ENCODE measurements at places on chromosomes 11 and 22.

GRCh38 chr22:25758316-25758715, 16.3 kb downstream of the MYO18B start:
- no peak for DNase-seq

GRCh38 chr22:43392385-43392989, 19.3 kb upstream of the MPPED1 start:
- DNase-seq: no peak

- no peak for DNase-seq
Observed at GRCh38 chr11:1826552-1827094, 8.2 kb upstream of the SYT8 start.

- no peak for DNase-seq
Observed at GRCh38 chr11:18703001-18703763, 4.6 kb downstream of the TMEM86A start.

DNA sequence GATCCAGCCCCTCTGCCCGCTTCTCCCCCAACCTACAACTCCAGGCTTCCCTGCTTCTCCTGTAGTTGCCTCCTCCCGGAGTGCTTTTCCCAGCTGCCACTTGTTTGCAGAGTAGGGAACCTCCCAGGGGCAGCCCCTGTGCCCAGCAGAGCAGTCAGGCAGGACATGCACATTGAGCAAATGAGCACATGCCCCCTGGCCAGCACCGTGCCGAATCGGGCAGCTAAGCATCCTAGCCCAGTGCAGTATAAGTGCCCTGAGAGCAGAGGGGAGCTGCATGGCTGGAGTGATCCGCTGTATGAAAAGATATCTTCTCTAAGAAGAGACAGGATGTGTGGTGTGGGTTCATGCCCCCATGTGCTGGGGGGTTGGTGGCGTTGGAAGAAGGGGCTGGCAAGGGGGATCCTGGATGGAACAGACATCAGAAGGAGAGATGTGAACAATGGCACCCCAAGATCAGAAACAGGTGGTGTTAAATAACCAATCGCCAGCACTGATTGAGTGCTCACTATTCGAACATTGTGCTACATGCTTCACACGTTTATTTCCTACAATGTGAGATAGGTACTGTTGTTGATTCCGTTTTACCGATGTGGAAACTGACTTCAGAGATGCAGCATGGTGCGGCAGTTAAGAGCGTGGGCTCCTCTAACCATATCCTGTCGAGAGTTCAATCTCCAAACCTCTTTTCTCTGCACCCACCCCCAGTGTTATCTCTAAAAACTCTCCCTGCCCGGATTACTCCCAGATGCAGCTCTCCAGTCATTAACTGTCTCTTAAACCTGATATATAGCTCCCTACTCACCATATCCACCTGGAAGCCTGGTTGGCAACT, 1.2 kb downstream of the AIP start:
- no peak for DNase-seq

GRCh38 chr11:73317373-73317772, 9.3 kb downstream of the ARHGEF17 start:
- DNase-seq: no peak

- no peak for DNase-seq
Observed at GRCh38 chr11:76543006-76543703, 98.3 kb downstream of the EMSY start.

- DNase-seq: no peak
Observed at GRCh38 chr11:80586464-80586863, 1145.6 kb upstream of the TENM4 start.

GRCh38 chr11:4464216-4465159, 15.4 kb downstream of the OR52K2 start:
- DNase-seq: no peak

GRCh38 chr11:11710556-11710955, 88.8 kb upstream of the GALNT18 start:
- no peak for DNase-seq

DNA sequence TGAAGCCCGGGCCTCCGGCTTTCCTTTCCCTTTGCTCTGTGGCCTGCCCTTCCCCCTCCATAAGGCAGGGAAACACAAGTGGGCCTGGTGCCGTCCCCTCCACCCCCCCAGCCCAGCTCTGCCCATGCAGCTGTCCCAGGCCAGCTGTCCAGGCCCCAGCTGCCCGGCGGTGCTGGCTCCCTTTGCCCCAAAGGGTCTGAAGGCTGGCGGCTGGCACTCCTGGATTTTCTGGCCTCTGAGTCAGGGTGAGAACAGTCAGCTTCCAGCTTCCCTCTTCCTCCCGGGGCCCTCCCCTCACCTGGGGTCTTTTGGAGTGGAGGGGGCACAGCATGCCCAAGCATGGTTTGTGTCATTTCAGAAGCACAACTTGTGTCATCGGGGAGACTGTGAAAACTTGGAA, 27.8 kb downstream of the CD82 start:
- no peak for DNase-seq

DNA sequence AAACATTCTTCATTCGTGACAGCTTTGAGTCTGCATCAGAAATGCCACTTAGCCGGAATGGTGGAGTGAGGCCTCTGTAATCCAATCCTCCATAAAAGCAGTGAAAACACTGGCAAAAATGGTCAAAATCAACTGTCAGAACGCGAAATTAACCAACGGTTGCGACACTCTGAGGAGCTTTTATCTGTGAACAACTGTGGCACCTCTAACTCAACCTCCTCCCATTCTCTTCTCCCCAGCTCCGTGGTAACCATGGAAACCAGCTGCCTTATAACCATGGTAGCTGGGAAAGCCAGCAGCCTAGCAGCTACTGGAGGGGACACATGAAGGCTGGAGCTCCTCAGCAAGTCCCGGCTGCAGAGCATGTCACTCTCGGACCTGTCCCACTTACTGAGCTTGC, 20.3 kb downstream of the AP2A2 start:
- no peak for DNase-seq

DNA sequence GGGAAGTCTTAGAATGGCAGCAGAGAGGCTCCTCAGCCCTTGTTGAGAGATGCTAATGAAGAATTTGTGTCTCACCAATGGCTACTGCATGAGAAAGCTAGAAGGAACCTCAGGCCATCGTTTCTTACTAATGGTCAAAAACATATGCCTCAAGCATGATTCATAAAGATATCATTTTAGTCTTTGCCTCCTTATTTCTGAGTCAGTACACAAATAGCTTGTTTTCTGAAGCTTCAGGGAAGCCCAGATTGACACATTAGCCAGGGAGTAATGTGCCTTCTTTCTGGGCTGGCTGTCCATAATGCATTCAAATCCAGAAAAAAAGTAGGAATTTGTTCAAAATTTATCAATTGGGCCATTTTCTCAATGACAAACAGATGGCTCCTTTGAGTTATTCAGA, 169.4 kb upstream of the ZBED5 start:
- DNase-seq: no peak

GRCh38 chr22:37752189-37753087, 55.3 kb upstream of the GCAT start:
- DNase-seq: no peak

DNA sequence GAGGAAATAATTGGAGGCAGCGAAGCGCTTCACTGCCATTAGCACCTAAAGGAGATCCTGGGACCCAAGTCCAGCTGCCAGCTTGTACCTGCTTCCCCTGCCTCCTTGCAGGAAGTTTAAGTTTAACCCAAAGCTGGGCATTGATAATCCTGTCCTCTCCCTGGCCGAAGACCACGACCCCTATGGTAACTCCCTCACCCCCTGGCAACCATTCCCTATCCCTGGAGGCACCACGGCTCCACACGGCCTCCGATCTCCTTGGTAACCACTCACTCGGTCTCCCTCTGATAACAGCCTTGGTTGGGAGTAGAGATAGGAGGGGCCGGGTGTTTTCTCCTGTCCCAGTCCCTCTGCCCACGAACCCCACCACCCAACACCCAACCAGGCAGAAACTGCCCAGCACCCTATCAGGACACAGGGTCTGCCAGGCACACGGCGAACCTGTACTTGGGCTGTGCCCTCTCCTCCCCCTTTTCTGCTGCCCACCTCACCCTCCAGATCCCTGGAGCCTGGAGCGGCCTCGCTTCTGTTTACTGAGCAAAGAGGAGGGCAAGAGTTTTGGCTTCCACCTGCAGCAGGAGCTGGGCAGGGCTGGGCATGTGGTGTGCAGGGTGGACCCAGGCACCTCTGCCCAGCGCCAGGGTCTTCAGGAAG, 833 bp downstream of the NHERF4 start:
- no peak for DNase-seq

DNA sequence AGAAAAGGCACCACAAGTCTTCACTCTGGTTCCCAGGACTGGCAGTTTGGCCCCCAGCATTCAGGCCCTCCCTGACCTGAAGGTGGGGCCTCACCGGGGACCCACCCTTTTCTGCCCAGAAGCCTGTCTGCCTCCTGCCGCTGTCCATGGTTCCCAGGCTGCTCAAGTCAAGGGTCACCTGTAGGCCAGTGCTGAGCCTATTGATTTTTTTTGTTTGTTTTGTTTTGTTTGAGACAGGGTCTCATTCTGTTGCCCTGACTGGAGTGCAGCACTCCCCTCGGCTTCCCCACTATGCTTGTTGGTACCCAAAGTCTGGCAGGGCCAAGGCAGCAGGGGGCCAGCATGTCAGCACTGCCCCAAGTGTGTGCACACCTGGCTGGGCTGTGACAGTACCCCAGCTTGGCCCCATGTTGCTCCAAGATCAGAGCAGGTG, 11.0 kb upstream of the MED17 start:
- DNase-seq: no peak

DNA sequence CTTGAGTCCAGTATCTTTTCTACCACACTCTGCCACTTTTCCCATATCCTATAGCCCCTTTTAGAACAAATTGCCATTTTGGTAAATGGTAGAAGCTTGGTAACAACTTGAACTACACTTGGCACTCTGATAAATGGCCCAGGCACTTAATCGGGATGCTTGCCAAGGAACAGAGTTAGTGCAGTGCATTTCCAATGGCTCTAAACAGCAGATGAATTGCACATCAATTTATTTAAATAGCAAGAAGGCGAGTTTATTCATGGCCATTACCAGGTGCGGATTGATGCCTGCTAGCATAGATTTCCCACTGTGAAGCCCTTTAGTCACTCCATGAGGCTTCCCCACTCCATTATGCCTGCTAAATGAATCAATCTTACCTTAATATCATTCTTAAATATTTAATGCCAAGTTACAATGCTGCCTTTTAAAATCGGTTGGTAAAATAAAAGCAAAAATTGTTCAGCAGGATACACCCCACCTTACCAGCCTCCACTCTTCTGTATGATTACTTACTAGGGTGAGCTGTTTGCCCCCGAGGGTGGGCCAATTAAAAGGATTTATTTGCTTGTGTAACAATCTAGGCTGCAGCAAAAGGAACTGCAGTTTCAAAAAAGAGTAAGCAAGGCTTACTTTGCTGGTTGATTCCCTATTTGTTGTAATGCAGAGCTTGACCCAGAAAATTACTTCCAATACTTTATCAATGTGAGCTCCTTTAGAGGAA, 136.0 kb upstream of the ARHGAP42 start:
- no peak for DNase-seq

- DNase-seq: no peak
Observed at GRCh38 chr11:125910226-125910849, 6.0 kb downstream of the DDX25 start.

GRCh38 chr11:45163956-45164575, 17.6 kb downstream of the PRDM11 start:
- DNase-seq: no peak

Data from stimulated activated CD4-positive, alpha-beta T cell treated with anti-CD3 and anti-CD28 coated beads, TNF-alpha, amount 100 ng/mL, for 24 hours (primary cell).